ENCODE measurements at places on chromosomes 3 and 15. TPM values are rescaled to one million over a fixed set of nuclear protein-coding genes. Genes with fewer than 3 reads are reported as not detected.

The CP gene
- total RNA-seq = 64.0 TPM

The CADPS gene
- 0.14 TPM for total RNA-seq

The DNASE1L3 gene
- 3.8 TPM for total RNA-seq

The GOLGA8G gene
- total RNA-seq = not detected

The GOLGA8J gene
- 0.81 TPM for total RNA-seq

The PHC3 gene
- total RNA-seq = 78.0 TPM

The CHRM5 gene
- not detected for total RNA-seq

The ISL2 gene
- total RNA-seq = not detected

The UBE2E2 gene
- 30.3 TPM for total RNA-seq

The VGLL3 gene
- 80.0 TPM for total RNA-seq

The FHIT gene
- total RNA-seq = 2.3 TPM

The GNAT1 gene
- not detected for total RNA-seq

The CPN2 gene
- total RNA-seq = not detected

The CRABP1 gene
- 5.1 TPM for total RNA-seq

The BUB1B gene
- total RNA-seq = 3.5 TPM

The HYAL1 gene
- total RNA-seq = 6.1 TPM

The NPRL2 gene
- 15.4 TPM for total RNA-seq

The ATP13A5 gene
- total RNA-seq = not detected

The GOLGA6A gene
- total RNA-seq = 0.14 TPM

The PATL2 gene
- 1.3 TPM for total RNA-seq

The TIMP4 gene
- total RNA-seq = 73.9 TPM

The PCOLCE2 gene
- total RNA-seq = 122 TPM

The TEX9 gene
- 13.5 TPM for total RNA-seq

The CFAP92 gene
- not detected for total RNA-seq

The HCLS1 gene
- total RNA-seq = 85.2 TPM

The RIOX2 gene
- 14.2 TPM for total RNA-seq

The KCNMB3 gene
- 10.3 TPM for total RNA-seq

The FGF12 gene
- total RNA-seq = 1.5 TPM

The PXK gene
- 34.2 TPM for total RNA-seq

The THAP10 gene
- 0.81 TPM for total RNA-seq

The CGNL1 gene
- total RNA-seq = 11.8 TPM

The KCNAB1 gene
- total RNA-seq = 14.2 TPM

The CCR9 gene
- total RNA-seq = not detected

The C3orf20 gene
- not detected for total RNA-seq

The SH2D7 gene
- total RNA-seq = not detected

The GMPPB gene
- 43.1 TPM for total RNA-seq

The NAA50 gene
- 78.2 TPM for total RNA-seq

The ECE2 gene
- total RNA-seq = not detected

Measured in thoracic aorta (tissue), 2 donors.